LNCaP clone FGC (cell line): ENCODE measurements at places on chromosomes 4 and X.

DNA sequence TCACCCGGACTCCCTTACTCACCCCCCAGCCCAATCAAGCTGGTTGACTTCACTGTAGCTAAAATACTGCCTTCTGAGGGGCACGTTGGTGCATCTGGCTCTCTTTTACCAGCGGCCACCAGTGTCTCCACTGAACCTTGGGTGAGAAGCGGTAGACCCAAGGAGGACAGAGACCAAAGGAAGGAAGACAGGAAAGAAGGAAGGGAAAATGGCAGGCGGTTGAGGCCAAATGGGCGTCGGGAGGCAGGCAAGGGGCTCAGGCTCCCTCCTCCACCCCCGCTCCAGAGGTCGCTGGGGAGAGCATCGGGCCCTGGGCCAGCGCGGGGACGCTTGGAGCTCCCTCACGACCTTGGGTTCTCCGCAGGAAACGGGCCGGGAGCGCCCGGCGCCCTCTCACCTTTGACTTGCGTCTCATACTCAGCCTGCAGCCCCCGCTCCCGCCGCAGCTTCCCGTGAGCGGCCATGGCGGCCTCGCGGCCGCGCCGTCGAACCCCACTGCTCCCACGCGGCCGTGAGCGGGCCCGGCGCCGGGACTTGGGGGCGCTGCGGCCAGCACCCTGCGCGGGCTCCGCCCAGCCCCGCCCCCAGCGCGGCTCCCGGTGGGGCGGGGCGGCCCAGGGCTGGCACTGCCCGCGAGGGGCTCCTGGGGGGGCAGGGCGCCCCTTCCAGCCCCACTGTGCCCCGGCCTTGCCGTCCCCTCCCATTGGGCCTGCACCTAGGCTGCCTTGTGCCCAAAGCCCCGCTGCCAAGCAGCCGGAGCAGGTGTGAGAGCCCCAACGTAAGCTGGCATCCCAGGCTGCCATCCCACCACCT is at the start of gene ARHGAP4:
Gene ARHGAP4 (minus strand): TSS at position 526 of the 813 bp plus-strand sequence. CDS start 62 bp downstream, at position 464.
- no peak for DNase-seq

GRCh38 chr4:18942874-18943273 is 921.3 kb upstream of the LCORL start:
- no peak for DNase-seq

DNA sequence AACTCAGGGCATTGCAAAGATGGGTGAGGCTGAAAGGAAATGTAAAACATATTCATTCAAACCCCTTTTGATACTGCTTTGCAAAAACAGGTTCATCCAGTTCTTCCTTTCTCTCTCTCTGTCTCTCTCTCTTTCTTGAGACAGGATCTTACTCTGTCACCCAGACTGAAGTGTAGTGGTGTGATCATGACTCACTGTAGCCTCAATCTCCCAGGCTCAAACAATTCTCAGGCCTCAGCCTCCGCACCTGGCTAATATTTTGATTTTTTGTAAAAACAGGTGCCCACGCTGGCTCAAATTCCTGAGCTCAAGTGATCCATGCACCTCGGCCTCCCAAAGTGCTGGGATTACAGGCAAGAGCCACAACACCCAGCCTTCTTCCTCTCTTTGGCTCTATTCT is 15.6 kb upstream of the DCHS2 start:
- peak; percentile 25 for DNase-seq

GRCh38 chr4:174260099-174260498 is 23.4 kb downstream of the FBXO8 start:
- DNase-seq, result no peak

- DNase-seq, result no peak
These were observed 59.1 kb downstream of the FREM3 start for GRCh38 chr4:143641361-143641760.

- no peak for DNase-seq
These were observed 76.9 kb downstream of the RRAGB start for GRCh38 chrX:55794405-55794804.

DNA sequence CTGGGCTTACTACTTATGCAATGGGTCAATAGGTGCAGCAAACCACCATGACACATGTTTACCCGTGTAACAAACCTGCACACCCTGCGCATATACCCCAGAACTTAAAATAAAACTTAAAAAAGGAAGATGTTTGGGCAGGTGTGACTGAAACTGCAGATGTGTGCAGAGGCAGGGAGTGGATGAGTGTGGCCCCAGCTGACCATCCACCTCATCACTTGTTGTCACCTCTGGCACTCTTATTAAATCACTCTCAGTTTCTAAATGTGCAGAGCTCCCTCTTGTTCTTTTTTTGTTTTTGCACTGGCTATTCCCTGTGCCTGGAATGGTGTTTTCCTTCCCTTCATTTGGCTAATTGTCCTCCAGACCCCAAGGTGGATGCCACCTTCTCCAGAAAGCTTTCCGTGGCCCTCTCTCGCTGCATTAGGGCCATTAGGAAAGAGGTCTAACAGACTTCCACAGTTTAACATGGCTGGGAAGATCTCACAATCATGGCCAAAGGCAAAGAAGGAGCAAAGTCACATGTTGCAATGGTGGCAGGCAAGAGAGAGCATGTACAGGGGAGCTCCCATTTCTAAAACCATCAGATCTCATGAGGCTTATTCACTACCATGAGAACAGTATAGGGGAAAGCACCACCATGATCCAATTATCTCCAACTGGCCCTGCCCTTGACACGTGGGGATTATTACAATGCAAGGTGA is 58.5 kb downstream of the SLC2A9 start:
- no peak for DNase-seq

- no peak for DNase-seq
These were observed 35.4 kb upstream of the SPP1 start for GRCh38 chr4:87939978-87940690.

- DNase-seq, result no peak
These were observed 146.4 kb downstream of the AMMECR1 start for GRCh38 chrX:110171442-110171841.

GRCh38 chr4:152691761-152692160 is 12.0 kb upstream of the TMEM154 start:
- DNase-seq, result no peak
